ENCODE measurements at places on chromosomes 3 and 15.

- peak; percentile 34 for DNase-seq
Measured at GRCh38 chr3:62529230-62529629, 155.9 kb upstream of the FEZF2 start.

GRCh38 chr3:121834671-121835464 lies at the start of the genes EAF2 and IQCB1:
Gene EAF2, plus strand, starts transcription at chr3:121835209. Its CDS starts 77 bp downstream, at chr3:121835286.
Gene IQCB1, minus strand, starts transcription at chr3:121835060. Its CDS starts 6,100 bp downstream, at chr3:121828960.
- DNase-seq: peak; percentile 98

- no peak for DNase-seq
Measured at GRCh38 chr3:196179380-196180308, 31.6 kb downstream of the ZDHHC19 start.

- no peak for DNase-seq
Measured at GRCh38 chr3:34020726-34021680, 222.6 kb downstream of the PDCD6IP start.

DNA sequence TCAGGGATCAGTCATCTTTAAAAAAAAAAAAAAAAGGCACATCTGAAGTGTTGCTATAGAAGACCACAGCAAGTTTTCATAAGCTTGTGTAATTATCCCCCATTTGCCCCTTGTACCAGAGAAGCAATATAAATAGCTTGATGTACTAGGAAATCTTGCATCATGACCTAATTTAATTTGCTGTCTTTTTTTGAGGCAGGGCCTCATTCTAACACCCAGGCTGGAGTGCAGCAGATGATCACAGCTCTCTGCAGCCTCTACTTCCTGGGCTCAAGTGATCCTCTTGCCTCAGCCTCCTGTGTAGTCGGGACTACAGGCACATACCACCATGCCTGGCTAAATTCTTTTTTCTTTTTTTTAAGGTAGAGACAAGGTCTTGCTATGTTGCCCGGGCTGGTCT lies 88.7 kb downstream of the ARIH1 start:
- DNase-seq: no peak
